ENCODE measurements at places on chromosomes 6 and 20.

- DNase-seq = peak; percentile 46
These were observed 117.1 kb upstream of the EEF1E1 start for GRCh38 chr6:8219352-8219943.

GRCh38 chr6:51292659-51293058, 474.0 kb downstream of the TFAP2B start:
- DNase-seq = no peak

DNA sequence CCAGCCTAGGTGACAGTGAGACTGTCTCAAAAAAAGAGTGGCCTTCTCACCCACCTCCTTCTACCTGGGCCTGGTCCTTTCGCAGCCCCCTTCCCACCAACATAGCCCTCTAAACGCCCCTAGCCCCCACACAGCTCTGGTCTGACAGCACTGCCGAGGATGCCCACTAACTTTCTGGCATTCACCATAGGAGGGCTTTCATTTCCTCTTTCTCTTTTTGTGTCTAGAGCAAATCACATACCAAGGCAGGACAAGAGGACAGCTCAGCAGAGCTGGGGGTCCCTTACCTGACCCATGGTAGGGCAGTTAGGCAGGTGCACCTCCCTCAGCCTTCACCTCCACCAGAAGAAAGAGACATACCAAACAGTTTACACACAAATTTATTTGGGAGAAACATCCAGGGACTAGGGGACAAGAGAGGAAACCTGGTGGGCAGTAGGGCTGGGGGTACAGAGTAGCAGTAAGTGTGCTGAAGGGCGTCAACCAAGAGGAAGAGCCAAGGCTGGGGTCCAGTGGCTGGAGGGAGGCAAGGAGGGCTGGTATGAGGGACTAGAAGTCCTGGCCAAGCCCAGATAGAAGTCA, 4.5 kb downstream of the LY6G5C start:
- DNase-seq = no peak

DNA sequence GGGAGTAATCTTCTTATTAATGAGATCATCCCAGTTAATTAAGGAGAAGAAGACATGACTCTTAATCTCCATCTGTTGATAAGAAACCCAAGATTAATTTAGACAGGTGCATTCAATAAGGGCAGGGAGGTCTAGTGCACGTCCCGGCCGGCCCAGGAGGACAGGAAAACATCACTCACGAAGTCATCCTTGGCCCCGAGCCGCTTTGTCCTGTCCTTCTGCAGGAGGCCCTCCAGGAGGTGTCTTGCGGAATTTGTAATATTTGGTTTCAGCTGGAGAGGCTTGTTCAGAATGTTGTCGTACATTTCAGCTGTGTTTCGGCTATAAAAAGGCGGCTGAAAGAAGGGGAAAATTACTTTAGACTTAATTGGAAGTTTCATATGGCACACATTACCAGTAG, 118.4 kb upstream of the SLC2A12 start:
- peak; percentile 32 for DNase-seq

DNA sequence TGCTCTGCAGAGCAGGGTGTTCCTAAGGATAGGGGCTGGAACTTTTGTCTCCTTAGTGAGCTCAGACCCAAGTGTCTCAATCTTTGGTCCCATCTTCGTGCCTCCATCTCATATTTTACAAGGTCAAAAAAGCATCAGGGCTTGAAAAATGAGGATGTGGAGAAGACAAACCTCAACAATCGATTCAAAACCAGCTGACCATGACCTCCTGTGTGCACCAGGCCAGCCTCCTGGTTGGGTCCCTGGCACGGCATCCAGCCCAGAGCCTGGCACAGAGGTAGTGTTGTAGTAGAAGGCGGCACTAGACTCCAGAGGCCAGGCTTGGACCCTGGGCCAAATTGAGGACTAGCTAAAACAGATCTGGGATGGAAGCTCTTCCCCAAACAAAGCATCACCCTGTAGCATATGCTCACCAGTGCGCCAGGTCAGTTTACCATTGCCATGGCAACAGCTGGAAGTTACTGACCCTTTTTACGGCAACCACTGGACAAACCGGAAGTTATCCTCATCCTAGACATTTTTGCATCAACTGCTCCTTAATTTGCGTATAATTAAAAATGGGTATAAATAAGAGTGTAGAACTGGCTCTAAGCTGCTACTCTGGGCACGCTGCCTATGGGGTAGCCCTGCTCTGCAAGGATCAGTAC, 69.3 kb upstream of the BLCAP start:
- no peak for DNase-seq

- no peak for DNase-seq
These were observed 55.4 kb downstream of the NFATC2 start for GRCh38 chr20:51487076-51487475.

DNA sequence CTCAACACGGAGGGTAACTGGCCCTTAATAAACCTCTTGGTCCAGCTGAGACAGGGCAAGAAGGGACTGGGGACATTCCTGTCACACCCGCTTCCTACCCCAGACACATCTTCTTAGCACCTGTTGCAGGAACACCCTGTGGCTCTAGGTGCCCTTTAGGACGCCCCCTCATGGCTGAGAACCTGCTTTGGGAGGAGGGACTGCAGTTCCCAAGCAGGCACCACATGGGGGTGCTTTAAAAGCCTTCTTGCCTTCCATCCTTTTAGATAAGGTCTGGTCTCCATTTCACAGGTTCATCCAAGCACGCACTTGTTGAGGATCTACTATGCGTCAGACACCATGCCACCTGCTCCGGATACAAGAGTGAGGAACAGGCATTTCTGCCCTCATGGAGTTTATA, 26.6 kb downstream of the NSFL1C start:
- peak; percentile 33 for DNase-seq

DNA sequence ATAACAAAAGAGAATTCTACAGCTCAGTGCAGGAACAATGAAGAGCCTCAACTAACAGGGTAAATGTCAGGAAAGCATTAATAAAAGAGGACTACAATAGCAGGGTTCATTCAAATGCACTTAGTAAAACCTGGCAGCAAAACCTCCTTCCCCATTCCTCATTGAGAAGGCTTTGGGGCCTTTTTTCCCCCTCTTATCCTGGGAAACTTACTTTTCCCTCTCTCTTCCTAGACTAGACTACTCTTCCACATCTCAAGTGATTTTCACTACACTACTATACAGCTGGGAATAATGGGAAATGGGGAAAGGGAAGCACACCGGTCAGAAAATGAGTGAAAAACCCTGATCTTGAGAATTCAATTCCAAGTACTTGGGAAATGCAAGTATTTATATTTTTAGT, 10.1 kb downstream of the ROMO1 start:
- DNase-seq = no peak

- DNase-seq = no peak
These were observed 3.0 kb upstream of the CDK5RAP1 start for GRCh38 chr20:33404281-33404680.

DNA sequence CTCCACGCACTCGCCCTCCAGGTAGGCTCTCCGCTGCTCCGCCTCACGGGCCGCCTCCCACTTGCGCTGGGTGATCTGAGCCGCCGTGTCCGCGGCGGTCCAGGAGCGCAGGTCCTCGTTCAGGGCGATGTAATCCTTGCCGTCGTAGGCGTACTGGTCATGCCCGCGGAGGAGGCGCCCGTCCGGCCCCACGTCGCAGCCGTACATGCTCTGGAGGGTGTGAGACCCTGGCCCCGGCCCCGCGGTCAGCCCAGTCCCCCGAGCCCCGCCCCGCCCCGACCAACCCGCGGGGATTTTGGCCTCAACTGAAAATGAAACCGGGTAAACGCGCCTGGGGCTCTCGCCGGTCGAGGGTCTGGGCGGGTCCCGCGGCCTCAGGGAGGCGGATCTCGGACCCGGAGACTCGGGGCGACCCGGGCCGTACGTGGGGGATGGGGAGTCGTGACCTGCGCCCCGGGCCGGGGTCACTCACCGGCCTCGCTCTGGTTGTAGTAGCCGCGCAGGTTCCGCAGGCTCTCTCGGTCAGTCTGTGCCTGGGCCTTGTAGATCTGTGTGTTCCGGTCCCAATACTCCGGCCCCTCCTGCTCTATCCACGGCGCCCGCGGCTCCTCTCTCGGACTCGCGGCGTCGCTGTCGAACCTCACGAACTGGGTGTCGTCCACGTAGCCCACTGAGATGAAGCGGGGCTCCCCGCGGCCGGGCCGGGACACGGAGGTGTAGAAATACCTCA, 598 bp downstream of the HLA-B start:
- peak; percentile 18 for DNase-seq

- no peak for DNase-seq
These were observed 444.4 kb downstream of the HDGFL1 start for GRCh38 chr6:23013776-23014175.

DNA sequence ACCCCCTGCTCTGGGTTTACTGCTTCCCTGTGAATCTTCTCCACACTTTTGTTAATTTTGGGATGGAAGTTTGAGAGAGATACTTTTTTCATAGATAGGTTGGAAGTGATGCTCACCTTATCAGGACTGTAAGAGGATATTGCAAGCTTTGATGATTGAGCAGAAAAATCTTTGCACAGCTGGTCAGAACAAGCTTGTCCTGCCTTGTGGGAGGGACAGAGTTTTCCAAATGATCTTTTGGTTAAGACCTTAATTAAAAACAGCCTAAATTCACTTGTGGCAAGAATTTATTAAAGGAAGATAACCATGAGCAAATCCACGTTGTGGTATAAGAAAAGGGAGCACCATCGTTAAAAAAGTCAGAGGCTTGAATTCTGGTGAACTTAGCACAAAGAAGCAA, 32.2 kb downstream of the E2F3 start:
- no peak for DNase-seq

DNA sequence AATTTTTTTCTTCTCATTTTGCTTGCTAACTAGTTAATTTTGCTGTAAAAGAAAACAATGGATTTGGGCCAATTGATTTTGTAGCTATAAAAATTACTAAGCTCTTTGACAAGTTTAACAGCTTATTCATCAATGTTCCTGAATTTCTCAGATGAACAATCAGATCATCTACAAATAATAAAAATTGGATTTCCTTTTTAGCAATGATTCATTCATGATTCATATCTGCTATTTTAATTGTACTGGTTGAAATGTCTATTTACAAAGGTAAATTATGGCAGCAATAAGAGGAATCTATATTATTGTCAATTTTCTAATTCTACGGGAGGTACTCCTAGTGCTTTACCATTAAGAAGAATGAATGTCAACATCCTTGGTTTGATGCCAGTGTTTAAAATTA, 178.8 kb upstream of the BTBD3 start:
- DNase-seq = peak; percentile 11

DNA sequence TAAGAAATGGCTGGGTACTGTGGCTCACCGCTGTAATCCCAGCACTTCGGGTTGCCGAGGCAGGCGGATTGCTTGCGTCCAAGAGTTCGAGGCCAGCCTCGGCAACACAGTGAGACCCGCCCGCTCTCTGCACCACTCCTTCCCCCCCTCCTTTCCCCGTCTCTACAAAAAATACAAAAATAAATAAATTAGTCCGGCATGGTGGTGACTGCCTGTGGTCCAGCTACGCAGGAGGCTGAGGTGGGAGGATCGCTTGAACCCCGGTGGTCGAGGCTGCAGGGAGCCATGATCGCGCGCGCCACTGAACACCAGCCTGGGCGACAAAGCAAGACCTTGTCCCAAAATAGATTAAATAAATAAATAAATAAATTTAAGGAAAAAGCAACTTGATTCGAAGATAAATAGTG, 448 bp upstream of the RNF114 start:
- DNase-seq = no peak

DNA sequence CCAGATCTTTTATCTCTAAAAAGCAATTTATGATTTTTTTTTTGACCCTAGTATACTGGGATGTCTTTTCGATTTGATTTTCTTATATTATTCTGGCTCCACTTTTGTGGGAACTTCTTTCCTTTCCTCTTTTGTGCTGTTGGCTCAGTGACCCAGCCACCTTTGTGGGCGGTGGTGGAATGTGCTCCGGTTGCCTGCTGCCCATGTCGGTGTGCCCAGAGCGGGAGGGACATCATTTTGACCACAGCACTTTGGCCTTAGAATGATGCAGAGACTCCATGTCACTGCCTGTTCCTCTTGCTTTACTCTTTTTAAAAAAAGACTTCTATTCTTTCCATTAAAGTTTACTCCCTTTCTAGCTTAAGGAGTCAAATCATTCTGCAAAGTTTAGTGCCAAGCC, 198.0 kb downstream of the FARS2 start:
- DNase-seq = no peak

GRCh38 chr6:11798096-11798495, 19.5 kb upstream of the ADTRP start:
- no peak for DNase-seq

DNA sequence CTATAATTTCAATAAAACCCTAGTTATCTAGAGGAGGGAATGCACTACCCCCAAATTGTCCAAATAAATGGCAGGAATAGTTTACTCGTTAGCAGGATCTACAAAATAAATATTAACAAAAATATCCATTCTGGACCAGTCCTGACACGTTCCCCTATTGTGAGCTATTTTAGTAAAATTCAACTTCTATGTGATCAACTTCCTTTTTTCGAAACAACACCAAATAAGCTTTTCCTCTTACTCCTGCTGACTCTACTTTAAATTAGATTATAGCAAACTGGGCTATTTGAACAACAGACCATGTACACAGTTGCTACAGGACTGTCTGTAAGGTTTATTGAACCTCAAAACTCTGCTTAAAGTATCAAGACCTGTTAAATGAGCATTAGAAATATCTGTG, 154.3 kb downstream of the IPCEF1 start:
- DNase-seq = no peak

GRCh38 chr6:57190140-57190539, 18.0 kb downstream of the BAG2 start:
- DNase-seq = peak; percentile 69

- no peak for DNase-seq
These were observed 14.3 kb upstream of the ID1 start for GRCh38 chr20:31590717-31591225.

DNA sequence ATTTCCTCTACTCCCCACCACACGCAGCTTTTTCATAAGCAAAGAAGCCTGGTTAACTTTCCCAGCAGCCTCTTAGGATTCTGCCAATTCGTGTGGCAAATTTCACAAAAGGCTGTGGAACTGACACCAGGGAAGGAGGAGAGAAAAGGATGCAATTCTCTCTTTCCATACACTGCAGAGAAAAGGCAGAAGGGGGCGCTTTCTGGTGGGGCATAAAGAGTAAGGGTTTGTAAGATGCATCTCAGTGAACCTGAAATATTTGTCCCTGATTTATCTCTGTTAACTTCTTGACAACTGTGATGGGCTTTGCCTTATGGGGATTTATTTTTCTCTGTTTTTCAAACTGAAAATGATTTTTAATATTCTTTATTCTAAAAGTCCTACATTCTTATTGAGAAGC, 45.5 kb upstream of the GLP1R start:
- DNase-seq = no peak

GRCh38 chr6:95292011-95292410, 285.3 kb upstream of the MANEA start:
- DNase-seq = peak; percentile 32

DNA sequence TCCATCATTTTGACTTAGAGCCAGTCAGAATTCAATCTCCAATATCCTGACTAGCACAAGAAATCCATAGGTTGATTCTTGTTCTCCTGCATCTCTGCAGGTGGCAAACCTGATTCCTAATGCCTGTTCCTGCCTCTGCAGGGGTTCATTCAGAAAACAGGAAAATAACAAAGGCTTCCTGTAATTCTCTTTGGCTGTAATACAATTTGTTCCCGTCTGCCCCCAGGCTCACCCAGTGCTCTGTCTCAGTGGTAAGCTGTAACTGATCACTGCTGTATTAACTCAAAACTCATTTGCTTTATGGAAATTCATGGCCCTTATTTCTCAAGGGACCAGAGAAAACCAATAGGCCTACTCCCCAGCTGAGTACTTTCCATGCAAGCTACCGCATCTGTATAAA, 88.6 kb downstream of the OPRM1 start:
- no peak for DNase-seq
